ENCODE measurements at places on chromosomes 6 and 20. TPM values are rescaled to one million over a fixed set of nuclear protein-coding genes. Genes with fewer than 3 reads are reported as not detected.
A peak's percentile ranks its signal among the peaks of the same experiment; 100 is the strongest.

- no peak for DNase-seq
Measured at GRCh38 chr6:93735099-93735498, 315.7 kb upstream of the EPHA7 start.

DNA sequence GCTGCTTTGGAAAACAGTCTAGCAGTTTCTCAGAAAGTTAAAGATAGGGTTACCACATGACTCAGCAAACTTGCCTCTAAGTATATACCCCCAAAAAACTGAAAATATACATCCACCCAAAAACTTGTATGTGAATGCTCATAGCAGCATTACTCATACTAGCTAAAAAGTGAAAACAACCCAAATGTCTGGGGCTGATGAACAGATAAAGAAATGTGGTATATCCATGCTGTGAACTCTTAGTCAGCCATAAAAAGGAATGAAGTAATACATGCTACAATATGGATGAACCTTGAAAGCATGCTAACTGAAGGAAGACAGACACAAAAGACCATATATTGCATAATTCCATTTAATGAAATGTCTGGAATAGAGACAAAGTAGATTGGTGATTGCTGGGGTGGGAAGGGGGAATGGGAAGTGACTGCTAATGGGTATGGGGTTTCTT lies 79.9 kb upstream of the GLP1R start:
- no peak for DNase-seq

- DNase-seq, result no peak
Measured at GRCh38 chr20:43983904-43984361, 69.3 kb downstream of the TOX2 start.

- DNase-seq, result no peak
Measured at GRCh38 chr20:939606-940005, 23.5 kb upstream of the ANGPT4 start.

GRCh38 chr6:109187399-109188114 lies 92.2 kb downstream of the CEP57L1 start:
- peak; percentile 72 for DNase-seq

GRCh38 chr6:30682143-30683117 lies 4.0 kb downstream of the PPP1R18 start:
- DNase-seq, result peak; percentile 89

Gene LY6G6F
- not detected for total RNA-seq

DNA sequence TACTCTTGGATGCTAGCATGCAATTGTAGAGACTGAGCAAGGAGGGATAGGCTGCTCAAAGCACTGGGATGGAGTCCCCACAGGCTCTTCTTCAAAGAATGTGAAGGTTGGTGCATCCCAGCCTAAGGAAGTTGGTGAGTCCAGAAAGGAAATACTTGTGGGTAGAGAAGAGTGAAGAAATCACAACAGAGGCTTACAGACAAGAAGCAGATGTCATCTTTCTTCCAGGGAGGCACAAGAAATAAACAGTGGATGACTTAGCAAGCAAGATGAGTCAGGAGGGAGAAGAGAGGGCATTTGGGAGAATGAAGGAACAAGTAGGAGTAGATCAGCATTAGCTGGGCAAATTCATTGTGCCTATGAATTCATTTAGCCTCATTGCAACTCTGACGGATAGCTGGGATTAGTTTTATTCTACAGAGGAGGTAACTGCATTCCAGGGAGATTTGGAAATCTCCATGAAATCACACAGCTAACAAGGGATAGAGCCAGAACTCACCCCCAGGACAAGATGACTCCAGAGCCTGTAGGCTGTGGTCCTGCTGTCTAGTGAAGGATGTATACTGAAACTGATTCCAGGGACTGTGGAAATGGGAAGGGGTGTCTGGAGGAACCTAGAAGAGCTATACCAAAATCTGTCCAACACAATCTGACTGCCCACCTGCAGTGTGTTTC lies 125.8 kb upstream of the SPTLC3 start:
- DNase-seq, result no peak

DNA sequence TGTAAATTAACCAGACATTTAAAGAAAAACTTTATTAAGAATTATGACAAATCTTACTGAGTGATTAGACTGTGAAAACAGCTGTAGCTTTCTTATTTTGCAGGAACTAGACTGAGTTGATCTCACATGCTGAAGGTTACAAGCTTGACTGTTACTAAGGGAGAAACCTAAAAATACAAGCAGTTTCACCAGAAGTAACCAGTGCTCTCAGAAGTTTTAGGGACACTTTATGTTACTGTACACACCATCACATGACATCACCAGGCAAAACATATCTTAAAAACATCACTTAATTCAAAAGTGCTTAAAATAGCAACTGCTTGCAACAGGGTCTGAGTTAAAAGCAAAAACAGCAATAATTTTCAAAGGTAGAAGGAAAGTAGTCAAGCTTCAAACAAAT lies 5.4 kb downstream of the FBXO30 start:
- no peak for DNase-seq

- no peak for DNase-seq
Measured at GRCh38 chr6:107129370-107129925, 14.1 kb upstream of the BEND3 start.

- no peak for DNase-seq
Measured at GRCh38 chr20:3929713-3930060, 40.5 kb downstream of the PANK2 start.

Gene B3GALT4
- total RNA-seq, result 39.5 TPM

Gene NKAPL
- not detected for total RNA-seq

- no peak for DNase-seq
Measured at GRCh38 chr6:118968416-118968815, 33.5 kb upstream of the MCM9 start.

DNA sequence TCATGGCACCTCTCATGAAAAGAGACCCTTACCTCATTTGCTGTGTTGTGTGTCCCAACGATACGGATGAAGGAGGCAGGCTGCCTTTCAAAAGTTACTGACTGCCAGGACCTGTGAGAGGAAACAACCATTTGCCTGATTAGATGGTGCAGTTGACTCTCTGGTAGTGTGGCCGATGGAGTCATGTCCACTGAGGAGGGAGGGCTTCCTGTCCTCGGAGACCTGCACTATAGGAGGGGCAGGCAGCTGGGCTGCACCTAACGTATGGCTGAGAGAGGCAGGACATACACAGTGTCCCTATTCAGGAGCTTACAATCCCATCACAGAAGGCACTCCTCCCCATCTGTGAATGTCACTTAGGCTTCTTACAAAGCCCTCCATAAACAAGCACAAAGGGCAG lies 373.0 kb downstream of the ZFAND3 start:
- DNase-seq, result no peak

DNA sequence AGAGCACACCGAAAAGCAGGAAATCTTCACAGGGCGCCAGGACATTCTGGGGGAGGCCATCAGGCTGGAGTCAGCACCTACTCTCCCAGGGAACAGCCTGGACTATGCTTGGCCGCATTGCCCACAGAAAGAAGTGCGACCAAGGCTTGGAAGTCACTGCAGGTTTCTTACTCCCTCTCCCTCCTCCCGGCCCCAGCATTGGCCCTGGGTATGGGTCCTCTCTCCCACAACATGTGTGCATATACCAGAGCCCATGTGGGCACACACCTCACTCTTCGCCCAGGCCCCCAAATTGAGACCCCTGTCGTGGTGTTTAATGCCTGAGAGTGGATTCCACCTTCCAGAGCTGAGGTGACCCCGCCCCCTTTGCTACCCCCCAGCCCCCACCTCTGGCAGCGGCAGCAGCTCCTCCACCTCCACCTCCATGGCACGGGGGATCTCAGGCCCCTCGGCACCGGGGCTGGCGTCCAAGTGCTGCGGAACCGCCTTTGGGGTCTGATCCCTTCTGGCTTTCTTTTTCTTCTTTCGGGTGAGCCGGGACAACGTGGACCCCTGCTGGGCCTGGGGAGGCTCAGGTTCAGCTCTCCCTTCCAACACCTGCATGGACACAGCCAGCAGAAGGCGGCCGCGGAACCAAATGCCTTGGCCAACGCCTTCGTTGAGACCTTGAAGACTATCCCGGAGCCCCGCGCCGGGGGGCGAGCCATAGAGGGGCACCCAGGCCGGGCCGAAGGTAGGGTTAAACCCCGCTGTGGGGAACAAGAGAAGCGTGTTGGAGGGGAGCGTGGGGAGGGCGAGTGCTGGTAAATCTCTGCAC lies 15.2 kb upstream of the SPAG4 start:
- no peak for DNase-seq

DNA sequence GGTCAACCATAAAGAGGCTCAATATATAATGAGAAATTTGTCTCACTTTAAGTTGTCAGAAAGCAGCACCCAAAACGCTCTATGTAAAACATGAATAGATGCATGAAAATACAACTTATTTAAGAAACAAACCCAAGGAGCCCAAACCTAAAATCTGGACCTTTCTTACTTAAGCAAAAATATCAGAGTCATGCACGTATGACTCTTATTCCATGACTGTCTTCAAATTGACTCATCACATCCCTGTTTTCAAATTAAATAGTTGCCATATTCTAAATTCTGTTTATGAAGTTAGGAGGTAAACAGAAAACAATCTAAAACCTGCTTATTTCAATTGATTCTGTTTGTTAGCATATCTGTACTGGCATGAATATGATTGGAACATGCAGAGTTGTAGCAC lies 42.1 kb downstream of the ANKRD6 start:
- no peak for DNase-seq

DNA sequence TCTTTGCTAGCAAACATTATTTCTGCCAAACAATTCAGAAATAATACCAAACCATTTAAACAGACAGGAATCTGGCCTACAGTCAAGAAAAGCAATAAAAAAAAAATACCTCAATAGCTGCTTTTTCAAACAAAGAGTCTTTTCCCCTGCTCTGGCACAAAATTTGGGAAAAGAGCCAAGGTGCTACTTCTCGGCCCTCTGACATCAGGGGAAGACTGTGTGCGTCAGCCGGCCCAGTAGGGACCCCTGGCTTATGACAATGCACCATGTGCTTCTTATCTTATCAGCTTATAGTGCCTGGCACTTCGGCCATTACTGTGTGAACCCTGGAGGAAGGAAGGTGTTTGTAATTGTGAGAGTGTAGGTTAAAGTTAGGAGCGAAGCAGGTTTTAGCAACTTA lies 89.4 kb downstream of the PDE10A start:
- no peak for DNase-seq

GRCh38 chr6:140069576-140069975 lies 695.1 kb upstream of the CITED2 start:
- no peak for DNase-seq

Gene EYA2
- 7.6 TPM for total RNA-seq

DNA sequence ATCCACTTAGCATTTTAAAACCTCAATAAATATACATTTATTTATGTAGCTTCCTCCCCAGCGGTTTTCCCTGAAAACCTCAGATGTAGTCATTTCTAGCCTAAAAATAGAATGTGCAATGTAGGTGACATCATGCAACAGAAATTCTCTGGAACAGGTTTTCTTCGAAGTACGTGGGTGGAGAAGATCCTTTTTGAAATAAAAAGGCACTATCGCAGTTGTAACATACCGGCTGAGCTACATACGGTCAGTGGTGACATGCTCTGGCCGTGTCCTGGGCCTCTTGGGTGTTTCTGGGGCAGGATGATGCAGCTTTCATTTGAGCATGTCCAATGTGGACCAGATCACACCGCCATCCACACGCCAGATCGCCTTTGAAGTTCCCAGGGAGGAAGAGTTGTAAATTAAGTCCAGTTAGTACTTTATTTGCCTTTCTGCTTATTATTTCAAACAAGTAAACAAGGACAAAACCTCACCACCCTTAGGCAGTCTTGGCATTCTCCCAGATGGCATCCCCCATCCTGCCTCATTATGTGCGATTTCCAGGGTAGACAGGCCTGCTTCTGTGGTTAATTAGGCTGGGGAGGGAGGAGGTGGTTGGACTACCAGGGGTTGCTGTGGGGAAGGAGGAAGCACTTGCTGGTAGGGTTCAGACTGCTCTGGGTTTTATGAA lies 109.5 kb upstream of the CLDN20 start:
- no peak for DNase-seq

GRCh38 chr6:90409700-90410099 lies 113.1 kb upstream of the BACH2 start:
- no peak for DNase-seq

Gene ARMH2
- total RNA-seq, result not detected

- no peak for DNase-seq
Measured at GRCh38 chr6:129264480-129265045, 381.6 kb downstream of the LAMA2 start.

Gene COL12A1
- 14.2 TPM for total RNA-seq

DNA sequence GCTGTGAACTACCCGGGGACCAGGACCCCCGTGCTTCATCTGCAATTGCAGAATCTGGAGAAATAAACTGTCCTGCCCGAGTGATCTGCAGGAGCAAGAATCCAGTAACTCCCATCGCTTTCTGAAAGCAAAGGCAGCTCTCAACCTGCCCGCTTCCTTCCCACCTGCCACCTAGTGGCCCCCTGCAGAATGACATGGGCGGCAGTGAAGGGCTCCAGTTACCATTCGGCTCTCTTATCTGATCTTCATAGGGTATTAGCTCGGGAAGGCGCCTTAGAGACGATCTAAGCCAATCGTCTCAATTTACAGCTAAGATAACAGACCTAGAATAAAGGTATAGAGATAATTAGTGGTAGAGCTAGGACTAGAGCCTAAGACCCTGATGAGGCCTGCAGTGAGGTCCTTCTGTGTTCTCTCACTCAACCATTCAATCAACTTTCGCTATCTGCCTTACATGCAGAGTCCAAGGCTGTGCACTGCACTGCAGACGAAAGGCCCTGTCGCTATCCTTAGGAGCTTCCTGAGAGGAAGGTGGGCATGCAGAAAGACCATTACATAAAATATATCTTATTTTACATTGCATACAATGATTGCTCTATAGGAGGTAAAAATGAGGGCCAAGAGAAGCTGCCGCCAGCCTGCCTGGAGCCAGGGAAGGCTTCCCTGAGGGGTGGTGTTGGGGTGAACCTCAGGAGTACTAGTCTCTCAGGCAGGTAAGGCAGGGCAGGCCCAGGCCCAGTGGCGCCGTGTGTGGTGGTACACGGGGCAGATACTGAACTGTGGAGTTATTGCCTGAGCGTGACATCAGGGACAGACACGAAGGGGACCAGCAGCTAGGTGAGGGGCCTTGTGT lies 7.1 kb upstream of the PSMG4 start:
- DNase-seq, result peak; percentile 90

- no peak for DNase-seq
Measured at GRCh38 chr6:14002176-14002947, 77.6 kb downstream of the RNF182 start.

DNA sequence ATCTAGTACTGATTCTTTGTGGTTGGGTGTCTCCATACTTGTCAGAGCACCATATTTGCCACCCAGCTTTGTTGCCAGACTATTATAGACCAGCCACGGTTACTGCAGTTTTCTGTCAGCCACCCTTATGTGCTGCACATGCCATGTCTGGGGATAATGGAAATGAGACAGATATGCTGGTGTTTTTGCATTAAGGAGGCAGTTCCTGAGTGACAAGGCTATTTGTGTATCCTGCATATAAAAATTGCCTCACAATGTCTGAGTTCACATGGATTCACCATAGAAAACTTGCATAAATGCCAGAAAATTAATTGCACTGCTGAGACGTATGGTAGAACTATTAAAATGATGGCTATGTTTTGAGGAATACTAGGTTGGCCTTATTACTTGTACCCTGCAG lies 51.8 kb downstream of the NKAIN2 start:
- DNase-seq, result no peak

Gene AGPAT4
- total RNA-seq, result 2.2 TPM

- DNase-seq, result no peak
Measured at GRCh38 chr6:159687341-159687740, 5.7 kb downstream of the SOD2 start.

- DNase-seq, result peak; percentile 51
Measured at GRCh38 chr6:148760568-148761526, 14.0 kb downstream of the UST start.

Data from transverse colon (tissue), 4 donors.